NCI-H1092 (cell line): ENCODE measurements at places on chromosomes 3 and 15.

- no peak for DNase-seq
Observed at GRCh38 chr3:128066676-128067075, 14.4 kb downstream of the SEC61A1 start.

DNA sequence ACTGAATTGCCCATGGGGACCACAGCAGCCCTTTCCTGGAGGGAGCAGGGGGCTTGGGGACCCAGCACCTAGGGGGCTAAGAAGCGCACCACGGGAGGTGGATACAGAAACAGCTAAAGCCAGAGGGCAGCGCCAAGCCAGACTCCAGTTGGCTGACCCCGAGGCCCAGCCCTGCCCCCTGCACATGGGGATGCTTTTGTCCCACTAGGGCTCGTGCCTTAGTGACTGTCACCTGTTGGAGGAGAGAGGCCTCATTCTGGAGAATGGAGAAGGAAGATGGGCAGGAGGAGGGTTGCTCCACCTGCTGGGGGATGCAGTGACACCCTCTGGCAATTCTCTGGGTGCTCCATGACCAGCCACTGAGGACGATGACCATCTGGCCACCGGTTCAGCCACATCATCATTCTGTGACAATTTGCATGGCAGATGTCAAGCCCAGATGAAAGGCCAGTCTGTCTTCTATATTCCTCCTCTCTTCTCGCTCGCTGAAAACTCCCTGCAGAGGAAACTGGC lies 167.8 kb upstream of the TLE3 start:
- no peak for DNase-seq

GRCh38 chr3:129077222-129077621 lies 16.6 kb downstream of the GP9 start:
- DNase-seq, result no peak

DNA sequence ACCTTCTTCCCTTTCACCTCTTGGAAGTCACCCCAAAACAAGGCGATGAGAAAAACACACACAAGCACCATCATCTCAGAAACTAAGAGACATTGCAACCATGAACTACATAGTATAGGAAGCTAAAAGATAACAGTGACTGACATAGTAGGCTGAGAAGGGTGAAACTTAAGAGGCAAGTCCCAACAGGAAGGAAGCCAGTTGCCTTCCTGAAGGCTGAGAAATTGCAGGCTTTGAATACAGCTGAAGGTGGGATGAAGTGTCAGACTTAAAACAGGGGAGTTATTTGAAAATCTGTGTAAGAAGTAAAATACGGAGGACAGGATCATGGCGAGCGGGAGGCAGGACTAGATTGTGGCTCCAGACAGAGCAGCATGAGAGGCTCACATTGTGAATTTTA lies 27.8 kb downstream of the SLC27A2 start:
- DNase-seq, result no peak

DNA sequence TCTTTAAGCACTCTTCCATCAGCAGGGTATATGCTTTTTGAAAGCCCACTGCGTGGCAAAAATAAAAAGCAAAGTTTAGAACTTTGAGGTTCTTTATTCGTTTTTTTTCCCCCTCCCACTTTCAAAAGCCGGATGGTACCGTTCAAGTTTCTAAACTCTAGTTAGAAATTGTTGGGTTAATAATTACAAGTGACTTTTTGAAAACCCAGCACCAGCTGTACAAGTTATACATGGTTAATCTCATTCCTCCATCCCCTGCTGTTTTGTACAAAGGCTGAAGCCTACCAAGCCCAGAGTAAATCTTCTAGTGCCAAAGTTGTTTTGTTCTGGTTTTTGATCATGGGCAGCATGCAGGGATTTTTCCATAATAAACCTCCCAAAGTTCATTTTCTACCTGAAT lies 48.6 kb downstream of the WDR72 start:
- DNase-seq, result no peak

- DNase-seq, result no peak
Observed at GRCh38 chr3:127257351-127257750, 30.5 kb downstream of the PRR20G start.

GRCh38 chr15:43106486-43106829 lies 620 bp upstream of the UBR1 start:
- DNase-seq, result no peak
